ENCODE measurements at places on chromosomes 13 and 19.

DNA sequence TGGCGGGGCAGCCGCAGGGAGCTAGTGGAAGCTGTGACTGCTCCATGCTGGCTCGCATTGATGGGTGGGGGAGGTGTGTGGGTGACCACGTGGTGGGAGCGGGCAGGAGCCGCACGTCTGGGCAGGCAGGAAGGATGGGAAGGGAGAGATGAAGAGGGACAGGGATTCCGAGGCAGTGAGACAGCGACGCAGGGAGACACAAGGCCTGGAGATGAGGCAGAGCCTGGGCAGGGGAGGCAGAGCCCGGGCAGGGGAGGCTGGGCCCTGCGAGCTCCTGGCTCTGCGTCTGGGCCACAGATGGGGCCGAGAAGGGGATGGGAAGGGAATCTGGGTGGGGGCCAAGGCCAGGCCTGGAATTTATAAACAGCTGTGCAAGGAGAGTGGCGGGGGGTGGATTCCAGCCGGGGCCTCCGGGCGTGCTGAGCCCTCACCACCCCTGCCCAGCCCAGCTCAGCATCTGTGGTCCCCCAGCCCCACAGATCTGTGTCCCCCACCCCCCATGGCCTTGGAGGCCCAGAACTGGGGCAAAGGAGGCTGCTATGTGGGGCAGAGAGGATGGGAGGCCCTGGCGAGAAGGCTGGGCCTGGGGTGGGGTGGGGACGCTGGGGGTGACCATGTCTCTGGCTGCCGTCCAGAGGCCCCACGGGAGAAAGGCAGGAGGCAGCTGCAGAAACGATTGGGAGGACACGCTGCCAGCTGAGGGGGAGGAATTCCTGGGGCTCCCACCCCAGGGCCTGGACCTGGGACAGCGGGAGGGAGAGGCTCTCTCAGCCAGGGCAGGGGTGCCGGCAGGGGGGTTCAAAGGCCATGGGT lies 6.0 kb downstream of the EHD2 start:
- DNase-seq, result peak; percentile 95
- H3K36me3 ChIP-seq, result no peaks in the 10 kb centered on the region
- no peak overlapping the region for H3K4me3 ChIP-seq
- peaks cover under 1% of the 10 kb centered on the region for H3K4me1 ChIP-seq
- H3K27ac ChIP-seq, result peak overlapping the region; percentile 32

DNA sequence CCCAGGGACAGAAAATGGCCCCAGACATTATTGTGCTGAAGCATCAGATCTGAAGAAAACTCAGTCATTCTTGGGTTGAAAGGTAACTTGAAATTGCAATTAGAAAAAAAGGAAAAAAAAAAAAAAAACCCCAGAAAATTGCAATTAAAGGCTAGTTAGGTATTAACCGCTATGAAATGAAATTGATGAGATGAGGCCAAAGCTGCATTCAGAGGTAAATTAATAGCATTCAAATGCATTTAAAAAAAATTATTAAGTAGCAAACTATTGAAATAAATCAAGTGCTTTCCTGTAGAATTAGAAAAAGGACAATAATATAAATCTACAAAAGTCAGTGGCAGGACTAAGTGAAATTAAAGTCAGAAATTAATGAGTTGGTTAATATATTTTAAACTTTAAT lies 6.4 kb downstream of the PGLS start:
- H3K4me1 ChIP-seq, result no peaks in the 10 kb centered on the region
- peaks cover 6% of the 10 kb centered on the region for H3K36me3 ChIP-seq
- no peak for DNase-seq
- no peaks in the 10 kb centered on the region for H3K27me3 ChIP-seq

GRCh38 chr13:90898811-90899210 lies 448.7 kb upstream of the MIR17HG start:
- no peak overlapping the region for H3K4me3 ChIP-seq
- H3K36me3 ChIP-seq, result no peaks in the 10 kb centered on the region
- H3K27ac ChIP-seq, result no peak overlapping the region
- no peak for DNase-seq
- H3K4me1 ChIP-seq, result no peaks in the 10 kb centered on the region

- H3K4me3 ChIP-seq, result no peak overlapping the region
- no peaks in the 10 kb centered on the region for H3K36me3 ChIP-seq
- peaks cover under 1% of the 10 kb centered on the region for H3K4me1 ChIP-seq
- no peak overlapping the region for H3K27ac ChIP-seq
- no peak for DNase-seq
- no peaks in the 10 kb centered on the region for H3K27me3 ChIP-seq
These were observed 227.8 kb downstream of the LACC1 start for GRCh38 chr13:44107357-44108121.

DNA sequence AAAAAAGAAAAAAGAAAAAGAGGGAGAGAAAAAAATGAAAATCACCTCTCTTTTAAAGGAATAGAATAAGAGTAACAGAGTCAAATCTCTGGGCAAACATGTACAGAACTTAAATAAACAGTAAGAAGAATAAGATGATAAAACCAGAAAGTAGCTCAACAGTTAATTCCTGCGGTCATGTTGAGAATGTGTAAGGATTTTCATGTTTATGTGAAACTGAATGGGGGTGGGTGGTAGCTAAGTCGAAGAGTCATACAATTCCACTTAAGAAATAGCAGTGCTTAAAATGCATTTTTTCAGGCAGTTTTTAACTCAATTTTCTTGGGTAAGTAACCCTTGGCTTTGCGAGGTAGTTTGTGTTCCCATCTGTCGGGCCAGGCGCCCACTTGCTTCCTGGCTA lies 60.9 kb downstream of the PEX11G start:
- DNase-seq, result no peak
- H3K27ac ChIP-seq, result no peak overlapping the region
- H3K27me3 ChIP-seq, result no peaks in the 10 kb centered on the region
- H3K4me1 ChIP-seq, result no peaks in the 10 kb centered on the region
- no peak overlapping the region for H3K4me3 ChIP-seq

Measured in aorta (tissue), 5 donors.